T-helper 17 cell (primary cell): ENCODE measurements at places on chromosomes 6 and 20.
A peak's percentile ranks its signal among the peaks of the same experiment; 100 is the strongest.

- DNase-seq = no peak
Measured at GRCh38 chr6:151634336-151634720, 140.5 kb downstream of the CCDC170 start.

DNA sequence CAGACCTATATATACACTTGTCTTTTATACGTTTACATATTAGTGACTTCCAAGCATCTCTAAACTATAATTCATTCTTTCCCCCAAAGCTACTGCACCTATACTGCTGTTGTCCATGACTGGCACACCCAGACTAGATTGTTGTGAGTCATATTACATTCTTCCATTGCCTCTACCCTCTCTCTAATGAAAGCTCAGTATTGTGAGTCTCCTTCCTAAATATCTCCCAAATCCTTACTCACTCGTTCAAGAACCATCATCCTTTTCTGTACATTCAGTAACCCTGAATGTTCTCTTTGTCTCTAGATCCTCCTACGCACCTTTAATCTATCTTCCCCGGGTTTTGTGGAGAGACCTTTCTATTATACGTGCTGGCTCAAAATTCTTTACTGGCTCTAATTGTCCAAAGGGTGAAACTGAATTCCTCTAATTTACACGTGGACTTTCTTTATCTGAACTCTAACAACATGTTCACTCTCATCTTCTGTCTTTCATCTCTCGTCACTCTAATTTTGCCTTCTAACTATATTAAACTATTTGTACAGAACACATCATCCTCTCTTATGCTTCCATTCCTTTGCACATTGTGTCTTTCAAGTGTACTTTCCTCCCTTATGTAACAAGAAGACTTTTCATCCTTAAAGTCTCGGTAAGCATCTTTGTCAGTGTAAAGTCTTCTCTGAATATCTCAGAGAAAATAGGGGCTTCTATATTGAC is 109.3 kb downstream of the IBTK start:
- DNase-seq = no peak

DNA sequence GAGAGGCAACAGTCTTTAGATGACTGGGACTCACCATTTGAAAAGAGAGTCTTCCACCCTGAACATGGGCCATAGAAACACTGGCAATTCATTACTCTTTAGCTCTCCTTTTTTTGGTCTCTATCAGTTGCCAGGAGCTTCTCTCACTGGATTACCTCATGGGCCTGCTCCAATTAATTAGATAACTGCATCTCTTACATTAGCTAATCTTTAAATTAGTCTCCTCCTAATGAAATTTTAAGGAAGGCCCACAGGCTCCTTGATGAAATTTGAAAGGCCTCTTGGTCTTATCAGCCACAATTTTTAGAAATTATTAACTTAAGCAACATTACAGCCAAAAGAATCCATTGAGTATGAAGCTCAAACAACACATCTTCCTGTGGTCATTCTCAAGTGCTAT is 184.4 kb downstream of the UNC5CL start:
- no peak for DNase-seq

DNA sequence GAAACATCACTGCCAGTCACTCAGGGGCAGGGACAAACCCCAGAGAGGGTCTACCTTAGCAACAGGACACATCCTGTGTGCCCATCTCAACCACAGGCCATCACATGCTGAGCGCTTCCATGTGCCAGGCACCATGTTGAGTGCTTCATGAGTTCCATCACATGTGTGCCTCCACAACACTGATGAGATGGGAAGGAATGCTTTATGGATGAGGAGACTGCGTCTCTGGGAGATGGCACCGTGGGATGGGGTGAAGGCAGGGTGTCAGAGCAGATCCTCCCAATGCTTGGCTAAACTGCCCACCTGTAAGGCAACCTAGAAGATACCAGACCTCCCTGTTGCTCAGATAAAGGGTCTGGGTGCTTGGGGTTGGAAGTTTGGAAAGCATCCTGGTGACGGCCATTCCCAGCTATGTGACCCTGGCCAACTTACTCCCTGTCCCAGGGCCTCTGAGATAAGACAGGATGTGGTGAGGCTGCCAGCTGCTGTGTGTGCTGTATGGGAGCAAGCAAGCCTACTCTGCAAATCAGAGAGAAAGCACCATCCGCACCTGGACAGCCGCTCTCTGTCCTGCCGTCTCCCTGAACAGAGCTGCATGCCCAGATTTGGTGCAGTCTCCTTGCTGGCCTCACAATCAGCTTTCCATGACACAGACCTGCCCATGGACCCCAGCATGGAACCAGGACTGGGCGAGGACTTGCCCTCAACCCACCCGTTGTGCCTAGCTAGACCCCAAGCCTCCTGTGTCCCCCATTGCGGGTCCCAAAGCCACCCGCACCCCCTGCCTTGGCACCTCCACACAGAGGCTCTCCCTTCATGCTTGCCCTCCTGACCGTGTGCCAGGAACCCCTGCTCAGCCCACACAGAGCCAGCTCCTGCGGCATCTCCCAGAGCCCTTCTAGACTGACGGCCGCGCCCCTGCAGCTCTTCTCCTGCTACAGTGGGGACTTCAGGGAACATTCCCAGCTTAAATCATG is 143.7 kb downstream of the SYNDIG1 start:
- DNase-seq = no peak

DNA sequence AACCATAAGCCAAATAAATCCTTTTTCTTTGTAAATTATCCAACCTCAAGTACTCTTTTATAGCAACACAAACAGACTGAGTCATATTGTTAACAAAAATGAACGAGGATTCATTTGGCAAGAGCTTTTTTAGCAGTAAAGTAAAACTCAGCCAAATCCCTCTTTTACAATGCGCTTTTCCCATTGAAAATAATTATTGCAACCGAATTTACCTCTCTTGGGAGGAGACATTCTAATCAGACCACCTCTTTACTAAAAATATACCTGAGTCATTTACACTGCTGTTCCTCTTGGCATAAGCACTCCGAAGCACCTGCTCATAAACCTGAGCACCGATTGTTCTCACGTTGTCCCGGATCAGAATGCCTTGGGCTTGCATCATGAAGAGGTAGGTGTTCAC is 57.4 kb downstream of the B4GALT5 start:
- DNase-seq = no peak

DNA sequence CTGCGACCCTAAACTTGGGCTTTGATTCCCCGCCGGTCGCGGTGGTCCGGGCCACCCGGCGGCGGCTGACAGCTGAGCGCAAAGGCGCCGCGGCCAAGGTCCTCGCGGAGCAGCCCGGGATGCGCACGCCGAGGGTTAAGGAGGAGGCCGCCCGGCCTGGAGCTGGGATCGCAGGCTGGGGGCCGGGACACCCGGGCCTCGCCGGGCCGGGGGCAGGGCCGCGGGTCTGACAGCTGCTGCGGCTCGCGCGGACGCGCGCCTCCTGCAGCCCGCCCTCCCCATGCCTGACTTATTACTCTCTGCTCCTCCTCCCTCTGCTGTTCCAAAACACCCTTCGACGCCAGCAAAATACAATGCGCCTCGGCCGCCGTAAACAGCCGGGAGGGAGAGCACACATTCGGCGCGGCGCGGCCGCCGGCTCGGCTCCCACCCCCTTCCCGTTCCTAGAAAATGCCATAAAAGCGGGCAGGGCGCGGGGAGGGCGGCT is 746 bp downstream of the BACH2 start:
- DNase-seq = peak; percentile 37

DNA sequence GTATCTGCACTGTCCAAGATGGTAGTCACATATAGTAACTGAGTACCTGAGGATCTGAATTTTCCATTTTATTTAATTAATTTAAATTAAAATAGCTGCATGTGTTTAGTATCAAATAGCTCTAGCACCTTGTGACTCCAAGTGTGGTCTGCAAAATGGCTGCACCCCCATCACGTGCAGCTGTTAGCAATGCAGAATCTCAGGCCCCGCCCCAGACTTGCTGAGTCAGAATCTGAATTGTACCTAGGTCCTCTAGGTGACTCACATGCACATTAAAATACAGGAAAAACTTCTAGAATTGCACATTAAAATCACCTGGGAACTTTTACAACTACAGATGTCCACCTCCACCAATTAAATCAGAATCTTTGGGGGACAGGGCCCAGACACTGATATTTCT is 19.2 kb upstream of the FAM83C start:
- DNase-seq = no peak

DNA sequence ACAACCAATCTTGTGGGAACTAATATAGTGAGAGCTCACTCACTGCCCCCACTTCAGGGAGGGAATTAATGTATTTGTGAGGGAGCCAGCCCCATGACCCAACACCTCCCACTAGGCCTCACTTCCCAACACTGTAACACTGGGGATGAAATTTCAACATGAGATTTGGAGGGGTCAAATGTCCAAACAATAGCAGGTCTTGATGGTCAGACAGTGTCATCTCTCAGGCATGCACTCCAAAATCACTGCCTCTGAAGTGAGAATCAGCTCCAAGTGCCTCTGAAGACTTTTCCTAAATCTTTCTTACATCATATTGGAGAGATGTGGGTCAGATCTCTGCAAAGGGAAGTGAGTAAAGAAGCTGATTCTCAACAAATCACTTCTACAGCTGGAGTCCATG is 13.8 kb upstream of the SAYSD1 start:
- DNase-seq = no peak

DNA sequence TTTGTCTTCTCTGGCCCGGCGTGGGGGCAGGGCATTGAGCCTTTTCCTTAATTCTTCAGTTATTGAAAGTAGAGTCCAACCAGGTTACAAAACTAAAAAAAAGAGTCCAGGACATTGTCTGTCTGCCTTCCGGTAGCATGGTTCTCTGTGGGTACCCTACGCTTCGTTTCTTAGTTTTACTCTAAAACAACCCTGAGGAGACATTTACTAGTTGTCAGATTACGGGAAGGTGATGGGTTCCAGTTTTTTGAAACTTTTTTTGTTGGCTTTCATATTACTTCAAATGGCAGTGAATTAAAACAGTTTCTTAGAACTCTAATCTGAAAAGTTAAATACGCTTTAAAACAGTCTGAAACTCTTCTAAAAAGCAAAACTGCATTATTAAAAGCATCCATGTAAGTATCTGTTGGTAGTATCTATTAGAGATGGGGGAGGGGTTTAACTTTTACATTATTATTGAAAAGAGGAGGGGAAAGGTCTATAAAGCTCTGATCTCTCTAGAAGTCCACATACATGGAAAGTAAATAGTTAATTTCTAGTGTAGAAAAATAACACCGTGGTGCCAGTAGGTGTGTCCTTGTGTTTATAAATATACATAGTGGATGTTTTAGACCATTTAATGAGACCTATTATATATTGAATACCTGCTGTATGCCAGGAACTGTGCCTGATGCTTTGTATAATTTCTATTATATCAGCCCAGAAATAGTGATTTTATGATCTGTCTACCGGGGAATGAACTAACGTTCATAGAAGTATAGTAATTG is 2.2 kb downstream of the BICRAL start:
- DNase-seq = no peak

DNA sequence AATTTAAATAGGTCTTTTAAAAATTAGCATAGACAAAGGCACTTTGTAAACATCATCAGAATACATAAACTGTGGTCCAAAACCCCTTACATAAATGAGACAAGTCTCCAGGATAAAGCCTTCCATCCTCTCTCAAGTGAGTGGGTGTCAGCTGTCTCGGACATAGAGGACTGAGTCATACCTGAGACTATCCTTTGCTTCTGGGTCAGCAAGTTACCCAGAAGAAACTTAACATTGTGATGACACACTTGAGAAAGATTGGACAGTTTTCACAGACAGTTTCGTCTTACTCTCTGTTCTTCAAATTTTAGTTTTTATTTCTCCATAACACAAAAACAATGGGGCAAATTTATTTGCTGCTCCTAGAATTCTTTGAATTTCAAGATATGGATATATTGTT is 838.0 kb downstream of the DHX35 start:
- no peak for DNase-seq

GRCh38 chr20:21302664-21303060 is 469 bp upstream of the XRN2 start:
- no peak for DNase-seq

DNA sequence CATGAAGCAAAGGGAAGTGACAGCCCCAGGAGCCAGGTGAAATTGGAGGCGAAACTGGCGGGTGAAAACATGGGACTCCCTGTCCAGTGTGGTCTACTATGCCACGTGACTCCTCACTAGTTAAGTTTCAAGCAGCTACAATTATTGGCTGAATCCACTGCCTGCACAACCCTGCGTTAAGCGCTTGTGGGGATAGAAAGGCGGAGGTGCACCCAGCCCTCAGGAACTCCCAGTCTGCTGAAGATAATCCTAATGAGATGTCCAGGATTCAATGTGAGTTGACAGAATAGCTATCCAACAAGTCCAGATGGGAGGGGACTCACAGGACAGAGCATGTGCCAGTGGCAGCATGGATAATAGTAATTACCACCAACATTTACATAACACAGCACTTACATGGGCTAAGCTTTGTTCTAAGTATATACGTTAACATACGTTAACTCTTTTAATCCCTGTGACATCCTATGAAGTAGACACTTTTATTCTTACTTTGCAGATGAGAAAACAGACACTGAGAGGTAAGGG is 1.8 kb downstream of the MOCS1 start:
- DNase-seq = no peak

DNA sequence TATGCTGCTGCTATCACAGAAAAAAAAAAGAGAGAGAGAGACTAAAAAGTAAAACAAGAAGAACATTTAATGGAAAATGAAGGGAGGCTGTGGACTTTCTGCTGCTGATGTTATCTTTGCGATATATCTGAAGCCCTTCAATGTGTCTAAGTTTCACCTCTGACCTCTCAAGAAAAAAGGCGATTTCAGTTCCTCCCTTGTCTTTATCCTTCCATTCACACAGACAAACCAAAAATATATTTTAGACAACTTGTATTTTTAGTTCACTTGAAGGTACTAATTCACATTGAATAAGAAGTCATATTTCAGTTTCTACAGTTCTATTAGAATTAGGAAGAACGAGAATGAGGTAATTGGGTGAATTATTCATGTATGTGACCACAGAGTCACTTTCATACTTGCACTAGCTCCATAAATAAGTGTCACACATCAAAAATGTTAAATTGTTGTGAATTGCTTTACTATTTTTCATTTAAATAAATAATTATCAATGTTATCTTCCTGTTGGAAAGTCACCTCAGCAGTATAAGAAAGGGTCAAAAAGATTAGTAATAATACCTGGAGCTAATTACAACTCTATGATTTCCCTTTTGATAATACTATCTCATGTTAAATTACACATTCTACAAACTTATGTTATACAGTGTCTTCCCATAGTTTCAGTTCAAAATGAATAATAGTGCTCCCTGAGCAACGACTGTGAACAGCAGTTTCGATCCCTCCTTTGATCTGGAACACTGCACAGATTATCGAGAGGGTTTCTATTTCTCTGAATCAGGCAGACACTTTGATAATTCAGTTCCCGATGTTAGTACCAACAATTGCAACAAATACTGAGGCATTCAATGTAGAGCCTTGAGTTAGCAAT is 85.2 kb upstream of the PLCB4 start:
- DNase-seq = no peak

DNA sequence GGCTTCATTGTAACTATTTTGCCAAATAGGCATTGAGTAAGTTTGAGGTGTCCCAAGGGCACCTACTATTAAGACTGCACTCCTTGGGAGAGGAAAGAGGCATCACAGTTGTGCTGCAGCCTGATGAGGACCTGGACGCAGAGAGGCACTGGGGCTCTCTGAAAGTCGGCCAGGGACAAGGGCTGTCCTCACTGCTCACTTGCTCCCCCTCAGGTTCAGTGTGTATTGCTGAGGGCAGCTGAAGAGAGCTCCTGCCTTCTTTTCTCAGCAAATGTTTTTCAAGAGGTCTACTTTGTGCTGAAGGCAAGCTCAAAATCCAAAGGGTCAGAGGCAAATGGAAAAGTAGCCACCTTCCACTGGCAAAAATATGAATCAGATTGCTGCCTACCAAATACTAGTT is 331.8 kb downstream of the RIMS1 start:
- DNase-seq = no peak

- peak; percentile 22 for DNase-seq
Measured at GRCh38 chr6:28523241-28523622, 2.4 kb upstream of the GPX5 start.
